ENCODE measurements at places on chromosomes 13 and 19.
A peak's percentile ranks its signal among the peaks of the same experiment; 100 is the strongest.

- no peak for DNase-seq
These were observed 120.8 kb upstream of the ZNF507 start for GRCh38 chr19:32224371-32225244.

- DNase-seq = no peak
These were observed 2.0 kb downstream of the GGN start for GRCh38 chr19:38385804-38386257.

DNA sequence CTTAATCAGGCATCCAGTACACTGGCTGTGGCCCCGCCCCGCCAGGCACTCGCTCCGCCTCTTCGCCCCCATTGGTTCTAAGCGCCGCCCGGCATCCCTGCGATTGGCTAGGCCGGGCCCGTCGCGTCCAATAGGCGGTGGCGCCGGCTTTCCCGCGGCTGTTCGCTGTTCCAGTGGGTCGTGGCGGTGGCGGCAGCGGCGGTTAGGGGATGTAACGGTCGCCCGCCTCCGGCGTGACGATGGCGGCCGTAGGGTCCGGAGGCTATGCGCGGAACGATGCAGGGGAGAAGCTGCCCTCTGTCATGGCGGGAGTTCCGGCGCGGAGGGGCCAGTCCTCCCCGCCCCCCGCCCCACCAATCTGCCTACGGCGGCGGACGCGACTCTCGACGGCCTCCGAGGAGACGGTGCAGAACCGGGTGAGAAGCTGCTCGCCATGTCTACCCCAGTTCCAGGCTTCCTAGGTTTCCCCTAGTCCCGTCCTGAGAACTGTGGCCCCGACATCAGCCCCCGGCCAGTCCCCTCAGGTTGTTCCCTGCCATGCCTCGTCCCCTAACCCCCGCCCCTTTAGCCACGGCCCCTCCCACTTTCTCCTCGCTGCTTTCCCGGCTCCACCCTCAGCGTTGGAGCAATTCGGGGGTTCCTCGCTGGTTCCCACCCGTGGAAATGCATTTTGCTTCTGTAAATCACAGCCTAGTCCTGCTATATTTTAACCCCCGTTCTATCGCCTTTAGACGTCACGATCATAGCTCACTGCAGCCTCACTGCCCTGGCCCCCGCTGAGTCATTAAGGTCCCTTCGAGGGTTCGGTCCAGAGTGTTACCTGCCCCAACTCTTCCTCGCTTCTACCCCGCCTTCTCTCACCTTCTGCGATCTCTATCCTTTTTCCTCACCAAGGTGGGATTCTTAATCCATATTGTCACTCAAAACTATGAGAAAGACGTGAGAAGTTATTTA, at the start of gene WDR62:
Gene WDR62 (plus strand): TSS at position 165 of the 954 bp plus-strand sequence. CDS start 75 bp downstream, at position 240.
- DNase-seq = peak; percentile 93

- DNase-seq = no peak
These were observed 13.8 kb downstream of the SH2D3A start for GRCh38 chr19:6753178-6754031.

- DNase-seq = no peak
These were observed 16.5 kb upstream of the RNF17 start for GRCh38 chr13:24747248-24748060.

DNA sequence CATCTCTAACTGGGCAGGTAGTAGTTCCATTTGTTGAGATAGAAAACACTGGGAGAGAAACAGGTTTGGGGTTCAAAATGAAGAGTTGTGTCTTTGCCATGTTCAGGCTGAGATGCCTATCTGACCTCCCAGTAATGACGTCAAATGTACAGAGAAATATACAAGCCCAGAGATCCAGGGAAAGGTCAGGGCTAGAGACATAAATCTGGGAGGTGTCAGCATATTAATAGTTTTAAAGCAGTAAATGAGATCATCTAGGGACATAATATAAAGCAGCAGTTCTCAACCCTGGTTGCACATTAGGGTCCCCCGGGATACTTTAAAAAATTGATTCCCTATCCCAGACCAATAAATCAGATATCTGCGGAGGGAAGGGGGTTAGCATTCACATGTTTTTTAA, 501.5 kb downstream of the UQCRFS1 start:
- no peak for DNase-seq

GRCh38 chr13:50369646-50370045, 354.4 kb downstream of the KCNRG start:
- no peak for DNase-seq

GRCh38 chr19:45496349-45496953, 396 bp downstream of the RTN2 start:
- no peak for DNase-seq

All from SHP77 treated with DMSO at 0.1 percent for 48 hours (cell line).